Stimulated activated CD4-positive, alpha-beta T cell treated with anti-CD3 and anti-CD28 coated beads, Interleukin-12 subunit alpha, Interleukin-12 subunit beta, amount 100 ng/mL, for 48 hours (primary cell): ENCODE measurements at places on chromosomes 16 and 17.

GRCh38 chr17:34420254-34420766 is 57.3 kb upstream of the CCL1 start:
- DNase-seq, result peak; percentile 47

- no peak for DNase-seq
These were observed 44.9 kb upstream of the ERN1 start for GRCh38 chr17:64174686-64175456.

DNA sequence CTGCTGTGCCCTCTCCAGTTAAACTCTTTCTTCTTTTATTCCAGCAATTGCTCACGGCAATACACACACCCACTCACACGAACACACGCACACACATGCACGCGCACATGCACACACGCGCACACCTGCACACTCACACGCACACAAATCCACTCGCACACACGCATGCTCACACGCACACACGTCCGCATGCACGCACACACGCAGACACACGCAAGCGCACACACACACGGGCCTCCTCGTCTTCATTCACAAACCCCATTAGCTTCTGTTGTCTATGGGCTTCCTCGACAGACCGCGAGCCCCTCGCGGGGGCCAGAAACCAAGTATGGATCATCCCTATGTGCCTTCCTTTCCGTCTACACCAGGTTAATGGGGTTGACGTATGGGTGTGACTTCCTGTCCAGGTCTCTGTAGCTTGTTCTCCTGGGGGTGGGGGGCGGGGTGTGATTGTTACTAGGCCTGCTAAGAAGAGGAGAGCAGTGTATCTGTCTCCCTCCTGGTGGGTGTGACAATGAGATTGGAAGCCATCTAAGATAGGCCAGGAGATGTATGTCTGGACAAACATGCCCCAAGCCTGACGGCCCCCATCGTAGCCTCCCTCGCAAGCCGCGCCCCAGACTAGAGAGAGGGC is 670 bp upstream of the CTF1 start:
- DNase-seq, result no peak

- DNase-seq, result no peak
These were observed 8.5 kb upstream of the COG1 start for GRCh38 chr17:73184136-73184993.

GRCh38 chr17:66637491-66637890 is 197.4 kb upstream of the CACNG5 start:
- DNase-seq, result no peak

DNA sequence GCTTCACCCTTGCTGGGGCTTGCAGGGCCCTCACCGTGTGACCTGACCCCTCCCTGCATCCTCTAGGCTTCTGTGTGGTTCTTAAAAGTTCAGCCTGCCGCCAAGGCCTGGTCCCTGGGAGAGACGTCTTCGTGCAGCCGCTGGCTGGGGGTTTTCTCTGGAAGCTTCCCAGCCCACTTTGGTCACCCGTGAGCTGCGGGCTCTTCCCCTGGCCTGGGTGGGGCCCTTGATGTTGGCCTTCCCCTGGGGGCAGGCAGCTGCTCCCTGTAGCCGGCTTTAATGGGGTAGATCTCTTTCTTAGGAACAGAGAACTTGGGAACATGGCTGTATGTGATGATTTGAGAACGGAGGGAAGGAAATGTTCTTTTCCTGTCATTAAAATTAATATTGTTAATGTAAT is 32.7 kb downstream of the ZNF750 start:
- no peak for DNase-seq
